ENCODE measurements at places on chromosomes 2 and 18. TPM values are rescaled to one million over a fixed set of nuclear protein-coding genes. Genes with fewer than 3 reads are reported as not detected.

DNA sequence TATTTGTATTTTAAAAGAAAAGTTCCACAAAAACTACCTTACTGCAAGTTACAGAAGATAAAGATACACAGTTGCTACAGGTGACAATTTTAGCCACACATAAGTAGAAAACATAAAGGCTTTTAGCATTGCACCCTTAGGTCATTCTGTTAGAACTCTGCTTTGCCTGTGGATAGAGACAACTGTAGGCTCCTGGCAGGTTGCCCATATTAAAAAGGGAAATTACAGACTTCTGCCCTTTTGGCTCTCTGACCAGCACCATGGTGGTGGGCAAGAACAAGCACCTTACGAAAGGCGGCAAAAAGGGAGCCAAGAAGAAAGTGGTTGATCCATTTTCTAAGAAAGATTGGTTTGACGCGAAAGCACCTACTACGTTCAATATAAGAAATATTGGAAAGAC lies 223.3 kb downstream of the MC4R start:
- DNase-seq = no peak

DNA sequence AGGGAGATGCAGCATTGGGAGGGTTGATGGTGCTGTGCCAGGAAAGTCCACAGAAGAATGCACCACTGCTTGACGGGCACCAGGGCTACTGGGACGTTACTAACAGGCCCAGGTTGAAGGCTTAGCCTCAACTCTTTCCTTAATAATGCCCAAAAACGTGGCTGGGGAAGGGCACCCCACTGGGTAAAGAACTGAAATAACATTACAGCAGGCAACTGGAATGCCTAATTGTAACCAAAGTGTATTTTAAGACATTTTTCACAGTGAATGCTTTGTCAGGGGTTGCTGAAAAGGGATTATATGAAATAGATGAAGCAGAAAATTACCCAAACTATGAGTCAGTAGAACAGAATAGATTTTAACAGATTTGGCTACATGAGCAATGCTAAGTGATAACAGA lies 191.3 kb downstream of the CMPK2 start:
- no peak for DNase-seq

DNA sequence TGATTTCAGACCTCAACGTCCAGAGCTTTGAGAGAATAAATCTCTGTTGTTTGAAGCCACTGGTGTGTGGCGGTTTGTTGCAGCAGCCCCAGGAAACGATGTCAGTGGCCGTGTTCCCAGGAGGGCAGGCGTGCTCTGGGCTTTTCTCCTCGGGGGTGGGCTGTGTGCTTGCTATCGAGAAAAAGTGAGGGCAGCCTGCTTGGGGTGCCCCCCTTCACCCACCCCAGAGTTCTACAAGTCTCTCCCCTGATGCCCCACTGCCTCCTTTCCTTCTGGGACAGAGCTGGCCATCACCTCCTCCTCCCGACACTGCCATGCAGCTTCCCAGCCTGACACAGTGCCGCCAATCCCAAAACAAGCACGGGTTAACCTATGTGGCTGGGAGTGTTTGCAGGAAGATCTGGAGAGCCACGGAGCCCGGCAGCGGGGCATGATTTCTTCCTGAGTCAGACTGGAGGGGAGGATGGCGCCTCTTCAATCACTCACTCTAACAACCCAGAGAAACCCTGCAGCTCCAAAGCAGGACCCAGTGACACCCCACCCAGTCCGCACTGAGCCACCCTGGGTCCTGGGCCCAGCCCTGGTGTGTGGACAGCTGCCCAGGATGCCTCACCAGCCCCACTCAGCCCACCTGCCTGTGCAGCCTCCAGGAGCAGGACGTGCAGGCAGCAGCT lies 213.7 kb upstream of the RAB6C start:
- DNase-seq = no peak

- peak; percentile 25 for DNase-seq
These were observed 302.0 kb downstream of the NCKAP5 start for GRCh38 chr2:133266041-133266925.

The RAD51AP2 gene
- 0.11 TPM for total RNA-seq

All from Right ventricle myocardium inferior (tissue), 1 donor.